ENCODE measurements at places on chromosomes 2 and 18. TPM values are rescaled to one million over a fixed set of nuclear protein-coding genes. Genes with fewer than 3 reads are reported as not detected.

ANKRD44 gene
- 16.9 TPM for total RNA-seq

HOXD8 gene
- total RNA-seq, result 10.2 TPM

ING5 gene
- 11.8 TPM for total RNA-seq

EPAS1 gene
- total RNA-seq, result 297 TPM

NGEF gene
- 9.9 TPM for total RNA-seq

ALK gene
- total RNA-seq, result not detected

TMEM200C gene
- total RNA-seq, result under 0.01 TPM

Data from articular chondrocyte of knee joint (primary cell).